Activated CD4-positive, alpha-beta T cell treated with anti-CD3 and anti-CD28 coated beads for 4 hours (primary cell): ENCODE measurements at places on chromosomes 5 and 9.

DNA sequence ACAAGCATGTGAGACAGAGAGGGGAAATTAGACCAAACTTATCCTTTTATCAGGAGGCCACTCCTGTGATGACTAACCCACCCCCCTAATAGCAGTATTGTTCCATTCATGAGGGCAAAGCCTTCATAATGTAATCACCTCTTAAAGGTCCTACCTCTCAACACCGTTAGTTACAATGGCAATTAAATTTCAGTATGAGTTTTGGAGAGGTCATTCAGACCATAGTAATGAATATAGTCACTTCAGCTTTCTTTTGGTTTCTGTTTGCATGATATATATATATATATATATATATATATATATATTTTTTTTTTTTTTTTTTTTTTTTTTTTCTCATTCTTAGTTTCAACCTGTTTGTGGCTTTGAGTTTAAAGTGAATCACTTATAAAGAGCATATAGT, 10.5 kb downstream of the ADGRV1 start:
- no peak for DNase-seq

GRCh38 chr5:27491047-27491446, 452.7 kb upstream of the CDH9 start:
- no peak for DNase-seq

DNA sequence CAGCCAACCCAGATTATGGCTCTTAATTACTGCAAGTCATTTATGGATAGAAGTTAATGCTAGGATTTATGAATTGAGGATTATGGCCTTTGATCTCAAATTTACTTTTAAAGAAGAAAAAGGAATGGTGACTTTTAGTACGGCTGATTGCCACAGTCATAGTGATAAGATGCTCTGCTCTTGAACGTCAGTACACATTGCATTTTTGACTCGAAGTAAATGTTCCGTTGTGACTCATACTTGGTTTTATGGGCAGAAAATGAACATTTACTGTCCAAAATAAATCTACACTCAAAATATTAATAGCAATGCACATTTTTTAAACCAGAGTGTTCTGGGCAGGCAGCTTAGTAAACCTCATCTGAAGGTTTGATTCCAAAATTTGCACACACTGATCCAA, 830 bp downstream of the ADAMTSL1 start:
- DNase-seq: no peak

DNA sequence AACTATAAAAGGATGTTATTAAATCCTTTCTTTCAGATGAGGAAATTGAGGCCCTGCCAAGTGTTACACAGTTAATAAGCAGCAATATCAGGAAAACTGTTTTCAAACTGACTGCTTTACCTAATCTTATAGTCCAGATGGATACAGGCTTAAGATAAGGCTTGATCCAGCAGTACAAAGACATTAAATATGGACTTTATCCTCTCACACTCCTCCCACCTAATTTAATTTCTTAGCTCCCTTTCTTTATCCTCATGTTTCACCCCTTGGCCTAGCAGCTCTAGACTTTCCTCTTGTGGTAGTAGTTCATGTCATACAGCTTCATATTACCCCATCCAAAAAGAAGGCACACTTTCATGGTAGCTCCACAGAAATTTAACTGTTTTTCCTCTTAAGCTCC, 164.5 kb downstream of the BAAT start:
- DNase-seq: no peak

- DNase-seq: no peak
Observed at GRCh38 chr9:95266649-95267048, 50.9 kb downstream of the FANCC start.

DNA sequence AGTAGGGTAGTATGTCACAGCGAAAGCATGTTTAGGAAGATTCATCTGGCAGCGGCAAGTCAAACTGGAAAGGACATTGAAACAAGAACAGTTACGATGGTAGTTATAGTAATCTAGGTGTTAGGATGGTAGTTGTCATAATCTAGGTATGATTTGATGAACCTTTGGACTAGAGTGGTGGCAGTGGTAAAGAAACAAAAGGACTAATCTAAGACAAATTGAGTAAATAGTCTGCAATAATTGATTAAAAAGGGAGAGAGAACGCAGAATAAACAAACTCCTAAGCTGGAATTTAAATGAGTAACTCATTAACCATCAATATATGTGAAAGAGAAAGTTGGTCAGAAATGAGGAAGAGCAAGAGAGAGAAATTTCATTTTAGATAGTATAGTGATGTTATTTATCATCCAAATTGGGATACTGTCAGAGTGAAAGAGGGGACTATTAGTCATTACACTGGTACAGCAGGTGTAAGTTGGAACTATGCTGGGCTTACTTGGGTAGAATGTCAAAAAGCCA, 56.8 kb downstream of the MTREX start:
- no peak for DNase-seq

GRCh38 chr5:179060116-179061008, at the start of gene ZNF354C:
TSS of gene ZNF354C (plus strand) at chr5:179060373. CDS start at chr5:179062069, 1,696 bp downstream.
- DNase-seq: peak; percentile 85

- DNase-seq: no peak
Observed at GRCh38 chr5:11289733-11290132, 528.7 kb upstream of the DAP start.

DNA sequence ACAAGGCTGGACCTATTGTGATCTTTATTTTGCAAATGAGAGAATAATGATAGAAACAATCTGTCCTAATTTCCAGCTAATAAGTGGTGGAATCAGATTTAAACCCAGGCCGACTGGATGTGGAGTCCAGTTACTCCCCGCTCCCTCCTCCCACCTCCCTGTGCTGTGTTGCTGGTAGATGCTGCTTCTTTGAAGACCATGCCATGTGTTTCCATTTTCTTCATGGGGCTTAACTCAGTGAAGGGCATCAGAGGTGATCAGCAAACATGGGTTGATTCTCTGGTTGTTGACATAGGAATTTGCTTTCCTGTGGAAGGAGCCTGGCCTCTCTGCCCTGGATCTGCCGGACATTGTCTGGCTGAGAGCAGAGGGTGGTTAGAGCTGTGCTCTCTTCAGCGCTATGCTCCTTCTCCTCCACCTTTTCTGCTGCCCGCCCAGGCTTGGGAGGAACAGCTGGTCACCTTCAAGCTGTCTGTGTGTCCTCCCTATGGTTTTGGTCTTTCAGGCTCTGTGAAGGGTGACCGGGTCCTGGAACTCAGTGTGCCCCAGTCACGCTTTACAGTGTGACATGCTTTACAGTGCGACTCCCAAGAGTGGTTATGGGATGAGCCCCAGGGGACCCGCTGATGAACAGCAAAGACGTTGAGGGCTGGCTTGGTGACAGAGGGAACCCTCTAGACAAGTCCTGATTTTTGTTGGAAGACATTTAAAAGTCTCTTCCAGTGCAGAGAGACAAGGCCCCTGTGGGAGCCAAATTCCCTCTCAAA, 68.4 kb upstream of the RPS23 start:
- DNase-seq: no peak

DNA sequence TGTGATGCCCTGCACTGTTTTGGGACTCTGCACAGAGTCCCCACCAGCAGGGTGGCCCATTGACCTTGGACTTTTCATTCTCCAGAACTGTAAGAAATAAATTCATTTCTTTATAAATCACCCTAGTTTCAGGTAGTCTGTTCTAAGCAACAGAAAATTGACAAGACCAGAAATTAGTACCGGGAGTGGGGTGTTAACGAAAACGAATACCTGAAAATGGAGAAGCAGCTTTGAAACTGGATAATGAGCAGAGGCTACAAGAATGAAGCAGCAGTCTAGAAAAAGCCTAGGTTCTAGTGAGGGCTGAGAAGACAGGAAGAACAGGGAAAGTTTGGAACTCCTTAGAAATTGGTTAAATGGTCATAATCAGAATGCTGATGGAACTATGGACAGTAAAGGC, 2.1 kb upstream of the MCC start:
- no peak for DNase-seq

DNA sequence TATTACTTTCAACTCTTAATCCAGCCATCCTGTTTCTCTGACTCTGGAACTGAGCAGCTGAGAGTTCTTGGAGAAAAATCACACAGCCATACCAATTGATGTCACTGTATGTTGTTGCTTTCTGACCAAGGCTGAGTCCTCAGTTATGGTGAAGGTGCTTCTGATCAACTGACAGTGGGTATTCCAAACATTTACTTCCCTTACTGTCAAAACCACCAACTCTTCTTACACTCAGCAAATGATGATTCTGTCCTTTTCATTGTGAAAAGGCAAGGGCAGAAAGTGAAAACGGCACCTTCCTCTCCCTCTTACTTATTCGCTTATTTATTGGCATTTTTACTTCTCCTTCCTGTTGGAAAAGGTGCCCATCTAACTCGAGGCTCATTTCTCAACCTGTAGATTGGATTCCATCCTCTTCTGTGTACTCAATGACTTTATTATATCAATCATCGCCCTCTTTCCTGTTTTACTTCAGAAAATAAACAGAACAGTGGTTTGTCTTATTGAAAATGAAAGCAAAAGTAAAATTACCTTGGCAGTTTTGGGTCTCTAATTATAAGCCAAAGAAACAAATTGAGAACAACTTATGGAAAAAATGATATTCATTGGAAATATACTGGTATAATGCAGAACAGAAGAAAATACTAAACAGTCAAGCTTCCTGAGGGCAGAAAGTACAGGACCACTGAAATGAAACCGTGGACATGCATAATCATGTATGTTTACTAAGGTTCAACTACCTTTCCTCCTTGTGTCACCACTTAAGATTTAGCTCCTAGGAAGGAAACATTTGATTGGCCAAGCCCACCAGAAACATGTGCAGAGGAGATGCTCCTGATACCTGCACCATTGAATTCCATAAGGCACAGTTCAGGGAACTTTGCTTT, 104.5 kb upstream of the CHD1 start:
- DNase-seq: no peak

- DNase-seq: no peak
Observed at GRCh38 chr5:133119233-133119711, 67.5 kb downstream of the HSPA4 start.

DNA sequence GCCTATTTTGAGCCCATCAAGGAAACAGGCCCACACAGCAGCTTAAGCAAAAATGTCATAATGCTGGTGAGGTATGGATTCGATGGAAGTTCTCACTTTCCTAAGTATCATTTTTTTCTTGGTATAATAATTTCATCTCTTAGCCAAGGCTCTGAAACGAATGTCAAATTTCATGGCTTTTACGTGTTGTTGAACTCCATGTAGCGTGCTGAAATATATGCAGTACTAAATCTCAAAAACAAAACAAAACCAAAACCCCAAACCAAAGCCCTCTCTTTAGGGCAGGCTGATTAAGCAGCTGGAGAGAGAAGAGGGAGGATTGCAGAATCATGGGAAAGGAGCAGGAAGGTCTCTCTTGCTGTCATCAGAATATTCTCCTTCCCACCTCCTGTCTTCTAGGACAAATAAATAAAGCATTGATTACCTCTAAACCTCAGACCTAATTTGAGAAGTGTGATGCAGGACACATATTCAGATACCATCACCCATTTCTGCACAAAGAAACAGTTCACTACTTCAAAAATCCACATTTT, 58.3 kb downstream of the TMEM174 start:
- DNase-seq: no peak

DNA sequence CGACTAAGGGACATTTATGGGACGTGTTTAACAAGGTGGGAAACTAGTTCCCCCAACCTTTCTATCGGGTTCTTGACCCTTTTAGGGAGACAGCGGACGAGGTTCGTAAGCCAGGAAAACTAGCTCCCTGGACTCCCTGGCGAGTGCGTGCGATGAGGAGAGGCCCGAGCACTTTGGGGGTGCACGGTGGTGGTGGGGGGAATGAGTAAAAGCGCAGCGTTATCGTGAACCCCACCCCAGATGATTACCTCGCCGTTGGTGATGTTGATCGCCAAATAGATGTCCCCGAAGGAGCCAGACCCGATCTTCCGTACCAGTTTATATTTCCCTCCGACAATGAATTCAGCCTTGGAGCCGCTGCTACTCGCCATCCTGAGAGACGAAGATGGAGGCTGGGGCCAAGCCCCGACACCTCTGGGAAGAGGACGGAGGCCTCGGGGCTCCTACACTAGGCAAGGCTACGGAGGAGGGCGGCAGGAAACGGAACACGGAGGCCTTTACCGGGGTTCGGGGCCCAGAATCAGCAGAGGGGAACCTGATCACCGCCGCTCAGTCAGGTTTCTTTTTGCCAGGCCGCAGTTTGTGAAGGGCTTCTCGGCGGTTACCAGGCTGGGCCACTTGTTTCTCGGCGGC, 529 bp downstream of the CSNK1A1 start:
- DNase-seq: no peak

DNA sequence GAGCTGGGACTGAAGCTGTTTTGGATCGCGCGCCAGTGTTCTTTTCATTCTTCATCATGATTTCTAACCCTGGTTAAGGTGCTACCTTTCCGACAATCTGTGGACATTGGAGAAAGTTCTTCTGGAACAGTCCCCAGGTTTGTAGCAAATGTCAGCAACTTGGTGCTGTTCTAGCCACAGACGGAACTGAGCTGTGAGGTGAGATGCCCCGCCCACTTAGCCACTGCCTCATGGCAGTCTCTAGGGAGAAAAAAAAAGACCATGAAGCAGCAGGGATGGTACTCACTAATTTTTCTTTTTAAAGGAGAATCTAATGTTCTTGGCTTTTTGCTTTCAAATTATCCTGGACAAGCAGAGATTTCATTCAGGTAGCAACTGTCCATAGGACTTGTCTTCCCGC, 72.1 kb upstream of the STK32A start:
- no peak for DNase-seq

DNA sequence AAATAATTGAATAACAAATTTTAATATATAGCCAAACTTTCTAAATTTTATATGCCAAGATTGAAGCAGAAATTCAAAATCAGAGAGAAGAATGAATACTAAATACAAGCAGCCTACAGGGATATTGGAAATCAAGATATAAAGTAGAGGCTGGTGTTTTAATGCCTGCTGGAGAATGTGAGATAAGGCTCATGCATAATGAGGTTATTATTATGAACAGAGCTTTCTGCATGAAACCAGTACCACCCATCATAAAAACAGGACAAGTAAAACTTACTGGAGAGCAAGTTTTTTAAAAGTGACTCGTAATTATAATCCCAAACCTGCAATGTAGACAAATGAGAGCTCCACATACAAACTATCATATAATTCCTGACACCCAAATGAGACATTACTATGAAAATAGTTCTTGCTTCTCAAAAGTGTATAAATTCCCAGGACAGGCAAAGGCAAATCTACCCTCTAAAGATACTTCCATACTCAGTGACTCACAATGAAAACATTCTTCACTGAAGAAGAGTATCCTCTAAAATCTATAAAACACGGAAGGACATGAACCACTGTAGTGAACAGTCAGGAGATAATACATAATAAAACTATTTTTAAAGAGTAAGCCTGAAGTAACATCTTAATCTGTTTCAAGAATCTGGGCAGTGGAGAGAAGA, 532.0 kb upstream of the GRAMD2B start:
- no peak for DNase-seq

GRCh38 chr9:133906932-133907910, 84.9 kb downstream of the VAV2 start:
- no peak for DNase-seq

- DNase-seq: no peak
Observed at GRCh38 chr5:25448190-25448621, 803.4 kb upstream of the CDH10 start.

- DNase-seq: peak; percentile 15
Observed at GRCh38 chr5:143229896-143230675, 173.4 kb downstream of the NR3C1 start.
